NCI-H1436 treated with DMSO at 0.1 percent for 48 hours (cell line): ENCODE measurements at places on chromosomes 1 and 21.

DNA sequence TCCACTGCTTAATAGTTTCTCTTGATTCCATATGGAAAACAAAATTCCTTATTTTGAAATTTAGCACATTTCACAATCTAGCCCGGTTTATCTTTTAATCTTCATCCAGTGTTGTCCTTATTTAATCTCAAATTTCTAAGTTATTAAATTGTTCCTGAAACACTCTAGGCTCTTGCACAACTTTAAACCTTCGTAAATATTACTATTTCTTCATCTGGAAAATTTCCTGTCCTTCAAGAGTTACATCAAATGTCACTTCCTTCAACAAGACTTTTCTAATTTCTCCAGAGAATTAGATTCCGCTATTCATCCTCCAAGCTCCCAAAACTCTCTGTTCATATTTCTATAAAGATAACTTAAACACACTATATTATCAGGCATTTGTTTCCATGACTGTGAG is 6.5 kb downstream of the FMO5 start:
- no peak for DNase-seq

- no peak for DNase-seq
These were observed 92.1 kb upstream of the POU3F1 start for GRCh38 chr1:38138498-38139233.

- no peak for DNase-seq
These were observed 136.2 kb downstream of the BRINP2 start for GRCh38 chr1:177306981-177307380.

DNA sequence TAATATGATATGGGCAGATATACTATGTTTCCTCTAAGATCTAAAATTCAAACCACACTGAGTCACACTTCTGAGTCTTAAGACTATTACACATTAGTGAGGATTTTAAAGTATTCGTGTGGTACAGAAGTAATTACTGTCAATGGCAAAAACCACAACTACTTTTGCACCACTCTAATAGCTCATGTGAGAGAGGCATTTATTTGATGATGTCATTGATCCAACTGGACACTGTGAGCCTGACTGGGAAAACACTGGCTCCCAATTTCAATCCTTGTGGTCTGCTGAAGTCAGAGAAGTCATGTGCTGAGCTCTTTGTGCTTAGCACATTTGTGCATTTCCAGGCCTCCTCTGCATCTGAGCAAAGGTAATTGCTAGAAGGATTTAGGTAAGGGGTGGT is 377.8 kb downstream of the USH2A start:
- DNase-seq = no peak

DNA sequence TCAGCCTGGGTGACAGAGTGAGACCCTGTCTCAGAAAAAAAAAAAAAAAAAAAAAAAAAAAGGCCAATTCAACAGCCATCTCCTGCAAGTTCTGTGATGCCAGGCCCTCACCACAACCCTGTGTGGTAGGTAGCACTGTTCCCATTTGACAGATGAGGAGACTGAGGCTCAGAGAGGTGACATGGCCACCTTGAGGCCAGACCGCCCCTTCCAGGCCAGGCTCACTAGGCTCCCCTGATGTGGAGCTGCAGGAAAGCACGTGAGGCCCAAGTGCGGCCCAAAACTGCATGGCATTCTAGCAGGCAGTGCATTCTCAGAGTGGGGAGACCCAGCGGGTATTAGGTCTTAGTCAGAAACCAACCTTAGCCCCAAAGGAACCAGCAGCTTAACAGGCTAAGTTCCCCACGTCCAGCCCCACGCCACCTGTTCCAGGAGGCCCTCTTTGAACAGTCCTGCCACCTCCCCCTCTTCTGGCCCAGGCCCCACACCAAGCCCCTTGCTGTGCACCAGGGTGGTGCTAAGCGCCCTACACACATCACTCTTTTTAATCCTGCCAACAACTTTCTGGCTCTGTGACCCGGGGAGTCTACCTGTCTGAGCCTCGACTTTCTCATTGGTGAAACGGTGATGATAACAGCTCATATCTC is 11.7 kb upstream of the ECE1 start:
- DNase-seq = no peak

- no peak for DNase-seq
These were observed 6.4 kb upstream of the GBP5 start for GRCh38 chr1:89279011-89279466.

DNA sequence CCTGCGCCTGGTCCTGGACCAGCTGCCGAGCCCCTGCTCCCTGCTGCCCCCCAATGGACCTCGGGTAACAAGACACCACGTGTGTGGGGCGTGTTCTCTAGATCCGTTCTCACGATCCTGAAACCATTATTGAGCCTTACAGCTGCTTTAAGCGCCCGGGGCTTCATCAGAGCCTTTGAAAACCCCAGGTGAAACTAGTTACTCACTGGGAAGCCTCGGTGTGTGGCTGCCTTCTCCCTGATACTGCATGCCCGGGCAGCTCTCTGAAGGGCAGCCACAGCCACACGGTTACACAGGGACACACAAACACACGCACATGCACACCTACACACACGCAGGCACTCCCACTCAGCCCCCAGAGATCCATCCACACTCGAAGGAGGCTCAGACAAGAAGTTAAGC is 5.3 kb downstream of the HES2 start:
- DNase-seq = no peak

GRCh38 chr1:21638531-21639341 is 30.4 kb downstream of the RAP1GAP start:
- DNase-seq = peak; percentile 27

- no peak for DNase-seq
These were observed 160.2 kb upstream of the FGGY start for GRCh38 chr1:59136541-59137275.

GRCh38 chr1:167566766-167567165 is 13.2 kb upstream of the CREG1 start:
- no peak for DNase-seq

GRCh38 chr1:229938551-229938950 is 128.5 kb upstream of the GALNT2 start:
- no peak for DNase-seq

DNA sequence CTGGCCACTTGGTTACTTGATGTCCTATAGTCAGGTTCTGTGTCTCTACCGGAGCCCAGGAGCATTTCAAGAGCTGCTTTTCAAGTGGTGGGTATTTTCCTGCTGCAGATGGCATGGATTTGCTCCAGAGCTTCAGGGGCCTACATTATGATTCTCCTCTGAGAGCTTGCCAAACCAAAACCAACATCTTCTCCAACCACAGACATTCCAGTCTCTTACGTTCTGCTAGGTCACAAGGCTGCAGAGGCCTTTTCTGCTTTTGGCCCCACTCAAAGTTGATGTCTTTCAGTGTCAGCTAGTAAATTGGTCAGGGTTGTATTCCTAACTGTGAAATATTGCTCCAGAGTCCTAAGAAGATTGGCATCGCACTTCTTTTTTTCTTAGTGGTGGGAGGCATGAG is 14.7 kb upstream of the AQP10 start:
- no peak for DNase-seq

DNA sequence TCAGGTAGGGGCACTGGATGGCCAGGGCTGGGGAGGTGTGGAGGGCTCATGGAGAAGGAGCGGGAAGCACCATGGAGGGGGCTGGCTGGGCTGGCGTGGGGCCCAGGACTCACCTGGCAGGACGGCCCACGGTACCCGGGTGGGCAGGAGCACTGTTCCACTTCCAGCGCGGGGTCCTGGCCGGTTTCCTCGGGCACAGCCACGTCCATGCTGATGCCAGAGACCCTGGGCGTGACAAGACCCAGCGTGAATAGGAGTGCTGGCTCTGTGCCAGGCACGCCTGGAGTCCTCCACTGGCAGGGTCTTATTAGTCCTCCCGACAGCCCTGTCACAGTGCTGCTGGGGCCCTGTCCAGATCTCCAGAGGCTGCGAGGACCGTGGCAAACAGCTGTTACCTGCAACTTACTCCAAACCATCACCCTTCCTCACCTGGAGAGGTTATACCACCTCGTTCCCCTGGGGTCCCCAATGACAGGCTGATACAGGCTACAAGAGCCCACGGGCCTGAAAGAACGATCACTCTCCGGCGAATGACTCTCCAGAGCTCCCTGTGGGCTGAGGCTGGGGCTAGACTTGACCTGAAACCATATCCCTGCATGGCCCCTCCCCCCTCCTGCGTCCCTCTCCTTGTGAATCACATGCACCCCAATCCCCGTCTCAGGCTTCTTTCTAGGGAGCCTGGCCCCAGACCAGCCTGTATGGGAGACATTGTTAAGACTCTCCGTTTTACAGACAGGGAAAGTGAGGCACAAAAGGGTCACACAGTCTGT is 62.1 kb downstream of the HSPG2 start:
- DNase-seq = no peak

DNA sequence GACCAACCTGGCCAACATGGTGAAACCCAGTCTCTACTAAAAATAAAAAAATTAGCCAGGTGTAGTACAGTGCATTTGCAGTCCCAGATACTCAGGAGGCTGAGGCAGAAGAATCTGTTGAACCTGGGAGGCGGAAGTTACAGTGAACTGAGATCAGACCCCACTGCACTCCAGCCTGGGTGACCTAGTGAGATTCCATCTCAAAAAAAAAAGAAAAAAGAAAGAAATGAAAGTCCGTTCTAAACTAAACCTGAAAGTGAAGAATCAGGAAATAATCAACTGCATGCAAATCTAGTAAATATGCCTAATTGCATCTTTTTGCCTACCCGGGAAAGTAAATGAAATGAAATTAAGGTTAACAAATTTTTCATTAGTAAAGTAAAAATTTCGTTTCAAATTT is 99.6 kb downstream of the ZZZ3 start:
- DNase-seq = no peak

GRCh38 chr21:44764319-44765230 is 37.0 kb downstream of the UBE2G2 start:
- DNase-seq = no peak

DNA sequence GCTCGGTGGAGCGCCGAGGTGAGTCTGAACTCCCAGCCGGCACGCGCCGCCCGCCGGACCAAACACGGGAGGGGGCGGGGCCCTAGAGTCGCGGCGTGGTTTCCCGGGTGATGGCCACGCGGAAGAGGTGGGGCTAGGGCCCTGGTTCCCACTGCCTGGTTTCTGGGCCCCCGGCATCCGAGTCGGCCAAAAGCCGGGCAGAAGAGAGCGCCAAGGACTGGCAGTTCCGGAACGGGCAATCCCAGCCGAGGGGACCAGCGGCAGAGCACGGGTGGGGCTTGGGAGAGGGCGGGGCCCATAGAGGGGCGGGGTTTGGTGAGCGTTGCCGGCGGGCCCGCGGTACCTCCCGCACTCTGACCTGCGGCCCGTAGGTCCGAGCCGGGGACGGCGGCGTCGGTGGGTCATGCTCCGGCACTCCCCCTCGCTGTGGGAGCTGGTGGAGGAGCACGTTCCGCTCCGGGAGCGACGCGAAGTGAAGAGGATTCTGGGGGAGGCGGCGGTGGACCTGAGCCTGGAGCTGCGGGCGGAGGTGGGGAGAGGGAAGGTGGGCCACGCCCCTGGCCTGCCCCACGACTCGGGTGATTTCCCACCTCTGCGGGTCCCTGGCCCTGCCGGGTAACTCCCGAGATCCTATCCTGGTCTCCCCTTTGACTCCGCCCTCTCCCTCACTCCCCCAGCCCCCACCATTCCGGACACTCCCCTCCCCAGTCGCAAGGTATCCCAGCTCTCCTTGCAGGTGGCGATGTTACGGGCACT is at the start of gene CCDC24:
TSS of gene CCDC24 (plus strand) at position 124 of the 756 bp plus-strand sequence. CDS start at position 404, 280 bp downstream.
- peak; percentile 10 for DNase-seq

DNA sequence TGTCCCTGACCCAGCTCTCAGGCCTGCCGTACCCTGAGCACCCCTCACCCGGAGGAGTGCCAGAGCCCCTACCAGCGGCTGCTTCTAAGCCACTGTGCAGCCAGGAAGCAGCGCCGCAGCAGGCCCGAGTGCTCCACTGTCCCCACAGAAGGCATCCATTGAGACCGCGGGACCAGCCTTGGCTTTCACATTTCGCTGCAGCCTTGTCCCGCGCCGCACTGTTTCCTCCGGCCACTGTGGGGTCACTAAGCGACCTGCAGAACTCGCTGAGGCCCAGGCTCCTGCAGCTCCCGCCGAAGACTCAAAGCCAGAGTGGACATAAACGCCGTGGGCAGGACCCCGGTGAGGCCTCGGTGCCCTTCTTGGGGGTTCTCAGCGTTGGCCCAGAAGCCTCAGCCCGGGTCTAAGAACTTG is 3.0 kb downstream of the ALX3 start:
- no peak for DNase-seq

DNA sequence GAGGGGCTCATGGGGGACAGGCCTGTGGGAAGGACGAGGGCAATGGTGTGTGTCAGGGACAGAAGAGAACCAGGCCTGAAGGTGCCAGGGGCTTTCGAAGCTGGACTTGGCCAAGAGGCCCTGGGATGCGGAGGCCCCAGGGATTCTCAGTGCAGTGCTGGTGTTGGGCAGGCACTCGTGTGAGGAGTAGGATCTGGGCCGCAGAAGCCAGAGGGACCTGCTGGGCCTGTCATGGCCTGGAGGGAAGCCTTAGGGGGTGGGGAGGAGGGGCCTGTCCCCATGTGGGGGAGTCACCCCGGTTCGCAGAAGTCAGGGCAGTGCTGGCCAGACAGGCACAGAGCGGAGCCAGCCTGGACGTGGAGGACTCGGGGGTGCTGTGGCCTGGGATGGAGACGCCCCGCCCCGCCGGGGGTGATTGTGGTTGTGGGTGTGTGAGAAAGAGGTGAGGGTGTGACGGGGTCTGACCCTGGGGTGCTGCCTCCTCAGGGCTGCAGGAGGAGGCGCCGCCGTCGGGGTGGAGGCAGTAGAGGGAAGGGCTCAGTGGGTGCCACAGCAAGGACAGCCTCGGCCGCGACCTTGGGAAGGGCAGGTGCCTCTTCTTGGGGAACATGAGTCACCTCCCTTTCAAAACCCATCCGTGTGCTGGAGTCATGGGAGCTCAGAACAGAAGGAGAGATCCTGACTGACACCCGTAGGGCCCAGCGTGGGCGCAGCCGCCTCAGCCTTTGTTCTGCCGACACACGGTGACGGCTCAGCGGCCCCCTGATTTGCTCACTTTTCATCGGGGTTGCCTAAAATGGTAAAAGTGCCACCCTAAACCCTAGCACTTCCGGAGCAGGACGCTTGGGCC is 33.9 kb downstream of the FAAP20 start:
- DNase-seq = no peak

DNA sequence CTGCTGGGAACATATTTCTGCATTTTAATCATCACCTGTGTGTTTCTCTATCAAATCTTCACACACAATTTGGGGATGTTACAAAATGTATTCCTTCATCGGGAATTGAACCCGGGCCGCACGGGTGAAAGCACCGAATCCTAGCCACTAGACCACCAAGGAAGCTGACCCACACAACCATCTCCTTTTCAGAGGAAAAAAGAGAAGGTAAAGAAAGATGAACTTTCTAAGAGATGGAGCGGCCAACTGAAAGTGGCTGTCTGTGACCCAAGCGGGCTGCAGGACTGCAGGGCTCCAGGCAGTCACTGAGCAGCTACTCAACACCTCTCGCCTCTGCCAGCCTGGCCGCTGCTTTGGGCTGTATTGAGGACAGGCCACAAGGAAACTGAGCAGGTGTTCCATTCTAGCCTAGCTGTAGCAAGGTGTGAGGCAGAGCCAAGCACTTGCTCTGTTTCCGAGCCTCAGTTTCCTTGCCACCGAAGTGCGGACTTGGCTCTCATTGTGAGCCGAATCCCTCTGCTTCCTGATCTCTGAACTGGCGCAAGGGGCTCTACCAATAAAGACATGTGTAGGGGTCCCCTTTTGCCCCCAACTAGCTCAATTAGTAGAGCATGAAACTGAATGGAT is 156.9 kb upstream of the NBPF11 start:
- no peak for DNase-seq
